Left kidney (tissue), 8 donors: ENCODE measurements at places on chromosomes 4 and X. TPM values are rescaled to one million over a fixed set of nuclear protein-coding genes. Genes with fewer than 3 reads are reported as not detected.
A peak's percentile ranks its signal among the peaks of the same experiment; 100 is the strongest.

DNA sequence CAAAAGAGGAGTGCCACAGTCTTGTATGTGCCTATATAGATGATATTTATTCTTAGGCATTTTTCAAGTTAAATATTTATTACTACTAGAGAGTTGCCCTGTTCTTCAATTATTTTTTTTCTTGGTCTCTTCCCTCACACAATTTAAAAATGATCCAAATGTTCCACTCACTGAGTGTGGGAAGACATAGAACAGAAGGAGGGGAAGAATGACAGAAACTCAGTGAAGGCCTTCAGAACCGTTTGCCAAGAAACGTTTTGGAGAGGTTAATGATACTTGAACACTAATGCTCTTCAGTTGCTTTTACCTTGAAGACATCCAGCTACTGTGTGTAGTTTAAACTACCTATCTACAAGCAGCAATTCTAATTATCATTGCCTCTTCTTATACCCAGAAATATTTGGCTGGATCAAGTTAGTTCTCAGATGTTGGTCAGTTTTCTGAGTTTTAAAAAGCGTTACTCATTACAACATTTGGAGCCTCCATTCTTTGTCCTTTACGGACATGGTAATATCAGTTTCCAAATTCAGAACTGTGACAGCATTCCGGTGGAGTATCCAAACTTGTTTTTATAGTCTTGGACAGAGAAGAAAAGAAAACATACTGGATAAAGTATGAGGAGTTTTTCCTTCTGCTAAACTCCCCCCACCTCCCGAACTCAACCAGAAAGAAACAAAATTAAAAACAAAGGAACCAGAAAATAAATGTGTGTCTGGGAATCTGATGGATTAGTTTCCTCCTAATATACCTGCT lies 389.7 kb downstream of the SPRY1 start:
- no peak for DNase-seq

CXCL6 gene
- not detected for polyA plus RNA-seq

DNA sequence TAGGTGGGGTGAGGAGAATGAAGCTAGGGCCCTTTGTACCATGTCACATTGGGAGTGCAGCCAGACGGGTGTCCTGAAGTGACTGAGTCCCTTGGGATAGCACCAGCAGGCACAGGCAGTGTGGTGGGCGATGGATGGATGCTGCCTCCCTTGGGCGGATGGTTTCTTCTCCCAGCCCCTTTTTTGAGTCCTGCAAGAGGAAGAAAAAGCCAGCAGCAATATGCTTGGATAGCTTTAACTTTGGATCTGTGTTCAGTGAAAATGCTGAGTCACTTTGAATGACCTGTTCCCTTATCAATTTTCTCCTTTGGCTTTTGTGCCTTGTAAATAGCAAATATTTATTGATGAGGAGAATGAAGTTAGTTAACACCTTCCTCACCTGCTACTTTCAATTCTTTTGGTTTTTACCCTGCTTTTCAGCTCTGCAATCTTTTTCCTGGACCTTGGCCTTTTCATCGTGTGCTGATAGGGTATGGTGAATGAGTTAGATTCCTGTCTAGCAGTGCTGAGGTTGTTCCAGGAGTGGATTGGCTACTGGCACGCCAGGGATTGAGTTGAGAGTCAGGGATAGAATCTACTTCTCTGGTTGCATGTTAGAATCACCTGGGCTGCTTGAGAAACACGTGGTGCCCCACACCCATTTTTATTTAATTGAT lies 10.2 kb downstream of the DCUN1D4 start:
- DNase-seq, result no peak

DNA sequence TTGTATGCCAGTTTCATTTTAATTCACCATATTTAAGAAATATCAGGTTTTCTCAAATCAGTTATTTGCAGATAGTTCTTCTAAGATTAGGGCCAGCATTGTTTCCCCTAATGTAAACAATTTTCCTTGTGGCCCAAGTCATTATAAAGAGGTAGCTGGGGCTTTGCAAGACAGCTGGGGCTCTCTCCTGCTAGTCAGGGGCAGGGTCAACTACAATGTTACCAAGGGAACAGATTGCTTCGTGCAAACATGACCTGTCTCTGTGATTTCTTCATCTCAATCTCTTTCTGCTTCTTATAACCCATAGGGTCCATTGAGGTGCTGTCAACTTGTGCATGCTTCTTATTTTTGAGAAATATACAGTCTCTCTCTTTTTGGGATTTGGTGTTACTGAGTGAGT lies 12.1 kb downstream of the ARMCX6 start:
- no peak for DNase-seq

MTNR1A gene
- polyA plus RNA-seq, result 1.7 TPM

RTL9 gene
- 0.22 TPM for polyA plus RNA-seq

DNA sequence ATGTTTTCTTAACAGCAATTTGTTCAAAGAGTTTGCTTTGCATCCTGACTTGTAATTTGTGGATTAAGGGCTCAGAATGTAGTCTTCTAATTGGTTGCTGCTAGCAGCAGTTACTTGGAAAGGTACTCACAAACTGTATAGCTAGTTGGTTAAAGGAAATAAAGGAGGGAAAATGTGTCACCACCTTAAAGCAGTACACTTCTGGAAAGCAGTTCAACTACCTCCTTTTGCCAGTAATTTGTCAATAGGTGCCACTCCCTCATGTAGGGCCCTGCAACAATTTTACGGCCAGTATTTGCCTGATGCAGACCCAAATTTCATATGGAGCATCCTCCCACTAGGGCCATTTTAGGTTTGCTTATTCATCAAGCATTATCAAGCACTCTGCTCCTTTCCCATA lies 20.8 kb downstream of the AMOT start:
- DNase-seq, result no peak

GABRE gene
- 7.6 TPM for polyA plus RNA-seq

- no peak for DNase-seq
Measured at GRCh38 chrX:5415738-5416137, 812.9 kb downstream of the NLGN4X start.

GRCh38 chrX:108177351-108178142 lies 86.0 kb downstream of the ATG4A start:
- no peak for DNase-seq

GRCh38 chr4:95304898-95305297 lies 243.9 kb downstream of the UNC5C start:
- no peak for DNase-seq

AMOT gene
- polyA plus RNA-seq, result 80.5 TPM

DNA sequence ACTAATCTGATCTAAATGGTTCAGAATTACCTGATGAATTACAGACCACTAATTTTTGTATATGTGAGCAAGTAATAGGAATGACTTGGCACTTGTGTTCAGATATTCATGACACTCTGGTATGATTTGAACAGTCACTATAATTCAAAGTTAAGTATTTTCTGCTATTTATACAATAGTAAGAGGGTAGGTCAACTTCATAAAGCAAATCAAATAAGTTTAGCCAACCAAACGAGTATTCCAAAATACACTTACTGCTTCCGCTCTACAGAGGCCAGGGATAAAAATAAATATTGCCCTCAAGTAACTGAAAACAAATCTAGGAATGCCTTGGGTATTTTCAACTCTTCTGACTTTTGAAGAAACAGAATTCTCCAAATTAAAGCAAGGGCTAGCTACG lies 9.1 kb downstream of the EMCN start:
- DNase-seq, result no peak

GRCh38 chrX:118660085-118660484 lies 67.3 kb upstream of the IL13RA1 start:
- DNase-seq, result peak; percentile 7

TMPRSS11B gene
- 0.08 TPM for polyA plus RNA-seq

KIAA0232 gene
- 48.0 TPM for polyA plus RNA-seq

- DNase-seq, result no peak
Measured at GRCh38 chr4:89773805-89774204, 63.2 kb downstream of the SNCA start.

DNA sequence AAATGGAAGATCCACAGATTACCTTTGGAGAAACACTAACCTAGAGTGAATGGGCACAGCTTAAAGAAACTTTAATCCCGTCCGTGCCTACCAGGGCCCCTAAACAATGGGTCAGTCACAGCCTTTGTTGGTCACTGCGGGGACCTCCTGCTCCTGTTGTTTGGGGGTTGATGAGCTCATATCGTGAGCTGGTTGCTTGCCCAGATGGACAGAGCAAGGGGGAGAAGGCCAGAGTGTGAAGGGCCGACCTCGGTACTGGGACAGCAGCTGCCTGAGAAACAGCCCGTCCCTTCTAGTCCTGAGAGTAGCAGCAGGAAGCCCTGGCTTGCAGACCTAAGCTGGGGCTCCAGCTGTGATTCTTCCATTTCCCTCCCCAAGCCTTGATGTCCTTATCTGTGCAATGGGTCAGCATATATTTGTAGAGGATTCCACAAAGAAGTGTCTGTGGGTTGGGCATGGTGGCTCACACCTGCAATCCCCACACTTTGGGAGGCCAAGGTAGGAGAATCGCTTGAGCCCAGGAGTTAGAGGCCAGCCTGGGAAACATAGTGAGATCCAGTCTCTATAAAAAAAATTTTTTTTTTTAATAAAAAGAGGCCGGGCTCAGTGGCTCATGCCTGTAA lies 69.6 kb upstream of the SLC34A2 start:
- no peak for DNase-seq

GRCh38 chr4:3269991-3270611 lies 21.1 kb downstream of the MSANTD1 start:
- no peak for DNase-seq

GRCh38 chr4:125750399-125750798 lies 435.6 kb downstream of the FAT4 start:
- DNase-seq, result no peak

DNA sequence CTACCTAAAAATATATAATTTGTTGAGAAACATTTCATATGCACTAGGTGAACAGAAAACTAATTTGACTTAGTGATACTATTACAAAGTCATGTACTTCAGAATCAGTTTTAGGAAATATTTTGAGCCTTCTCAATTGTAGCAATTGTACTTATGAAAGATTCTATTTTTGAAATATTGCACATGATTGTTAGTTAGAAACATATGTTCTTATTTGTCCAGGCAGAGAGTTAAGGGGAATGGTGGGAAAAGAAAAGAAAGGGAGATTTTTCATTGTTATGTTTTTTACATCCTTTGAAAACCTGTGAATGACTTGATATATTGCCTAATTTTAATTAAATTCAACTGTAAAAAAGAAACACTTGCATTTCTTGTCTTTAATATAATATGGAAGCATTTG lies 66.0 kb downstream of the GLRB start:
- DNase-seq, result no peak

DNA sequence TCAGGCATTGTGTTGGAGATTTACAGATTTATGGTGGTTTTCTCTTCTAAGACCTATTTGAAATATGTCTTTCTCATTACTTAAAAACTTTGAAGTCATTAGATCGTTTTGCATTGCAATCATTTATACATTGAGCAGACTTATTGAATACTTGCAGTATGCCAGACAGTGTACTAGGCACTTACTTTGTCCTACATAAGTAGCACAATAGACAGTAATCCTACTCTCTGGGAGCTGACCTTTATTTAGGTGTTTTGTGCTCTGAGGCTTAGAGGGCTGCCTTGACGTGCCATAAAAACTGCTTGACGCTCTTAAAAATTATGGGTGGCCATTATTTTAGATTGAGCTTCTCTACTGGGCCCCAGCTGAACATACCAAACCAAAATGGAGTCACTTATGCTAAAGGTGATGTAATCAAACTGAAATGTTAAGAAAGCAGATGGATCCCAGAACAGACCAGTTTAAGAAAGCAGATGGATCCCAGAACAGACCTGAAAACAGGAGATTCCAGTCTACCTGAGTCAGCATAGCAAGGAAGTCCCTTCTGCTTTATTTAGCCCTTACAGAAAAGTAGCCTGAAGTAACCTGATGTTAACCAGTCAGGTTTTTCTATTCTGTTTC lies 42.4 kb downstream of the PTTG2 start:
- DNase-seq, result no peak

DNA sequence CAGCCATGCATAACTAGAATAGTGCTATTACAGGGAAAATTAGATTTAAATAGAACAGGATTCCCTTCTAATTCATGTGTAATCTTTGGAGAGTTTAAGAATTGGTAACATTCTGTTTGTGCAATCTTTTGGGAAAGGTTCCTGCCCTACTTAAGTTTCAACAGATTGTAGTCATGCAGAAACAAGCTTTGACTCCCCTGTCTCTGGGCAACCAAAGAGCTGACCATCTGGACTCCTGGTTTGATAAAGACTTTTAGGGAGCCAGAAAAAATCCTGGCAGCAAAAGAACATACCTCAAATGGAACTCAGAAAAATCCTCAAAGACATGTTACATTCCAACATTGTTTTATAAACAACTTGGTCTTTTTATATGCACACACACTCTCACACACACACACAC lies 191.1 kb upstream of the NEIL3 start:
- no peak for DNase-seq

GRCh38 chr4:181219783-181220416 lies 1023.3 kb upstream of the TENM3 start:
- no peak for DNase-seq

DNA sequence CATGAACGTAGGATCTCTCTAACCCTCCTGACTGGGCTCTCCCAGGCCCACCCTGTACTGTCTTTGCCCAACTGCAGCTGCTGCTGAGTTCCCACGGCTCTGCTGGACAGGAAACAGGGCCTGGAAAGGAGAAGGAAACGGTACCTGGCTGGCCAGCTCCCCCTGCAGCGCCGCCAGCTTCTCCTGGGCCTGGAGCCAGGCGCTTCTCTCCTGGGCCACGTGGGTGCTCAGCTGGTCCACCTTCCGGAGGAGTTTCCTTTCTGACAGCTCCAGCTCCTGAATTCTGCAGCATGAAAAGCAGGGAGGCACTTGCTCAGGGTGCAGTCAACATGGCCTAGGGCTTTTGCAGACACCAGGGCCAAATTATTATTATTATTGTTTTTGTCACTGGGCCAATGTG lies 6.5 kb downstream of the C4orf50 start:
- DNase-seq, result no peak

IL3RA gene
- polyA plus RNA-seq, result 17.6 TPM

- peak; percentile 11 for DNase-seq
Measured at GRCh38 chrX:63754136-63754859, 30.7 kb downstream of the ARHGEF9 start.

GRCh38 chr4:184734758-184735157 lies 862 bp upstream of the CENPU start:
- no peak for DNase-seq

DNA sequence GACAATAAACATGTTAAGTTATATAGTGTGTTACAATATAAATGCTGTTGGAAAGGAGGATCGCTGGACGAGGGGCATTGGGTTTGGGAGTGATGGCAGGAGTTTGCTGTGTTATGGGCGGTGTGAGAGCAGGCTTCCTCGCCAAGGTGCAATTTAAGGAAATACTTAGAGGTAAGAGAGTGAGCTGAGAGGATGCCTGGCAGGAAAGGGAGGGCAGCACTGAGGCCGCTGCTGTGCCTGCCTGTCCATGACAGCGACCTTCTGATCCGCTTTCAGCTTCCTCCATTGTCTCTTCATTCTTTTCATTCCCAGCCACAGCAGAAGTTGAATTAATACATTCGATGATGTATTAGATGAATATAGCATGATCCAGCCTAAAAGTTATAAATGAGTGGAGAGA lies 41.2 kb upstream of the TBC1D14 start:
- DNase-seq, result no peak

DNA sequence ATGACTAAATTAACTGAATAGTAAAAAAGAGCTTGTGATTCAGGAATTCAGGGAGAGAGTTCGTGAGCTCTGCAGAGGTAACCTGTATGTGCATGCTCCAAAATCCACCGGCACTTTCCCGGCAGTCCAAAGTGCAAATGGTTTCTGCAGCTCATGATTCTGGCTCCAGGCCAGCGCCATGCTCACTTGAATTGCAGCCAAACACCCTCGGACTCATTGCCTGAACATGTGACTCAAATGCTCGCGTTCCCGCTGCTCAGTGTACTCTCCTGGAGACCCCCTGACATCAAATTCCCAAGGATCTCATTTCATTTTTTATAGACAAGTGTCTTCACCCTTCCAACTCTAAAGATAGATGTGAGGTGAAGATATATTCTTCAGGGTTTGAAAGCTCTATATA lies 44.1 kb upstream of the SH3RF1 start:
- peak; percentile 79 for DNase-seq
